ENCODE measurements at places on chromosomes 13 and 19.

DNA sequence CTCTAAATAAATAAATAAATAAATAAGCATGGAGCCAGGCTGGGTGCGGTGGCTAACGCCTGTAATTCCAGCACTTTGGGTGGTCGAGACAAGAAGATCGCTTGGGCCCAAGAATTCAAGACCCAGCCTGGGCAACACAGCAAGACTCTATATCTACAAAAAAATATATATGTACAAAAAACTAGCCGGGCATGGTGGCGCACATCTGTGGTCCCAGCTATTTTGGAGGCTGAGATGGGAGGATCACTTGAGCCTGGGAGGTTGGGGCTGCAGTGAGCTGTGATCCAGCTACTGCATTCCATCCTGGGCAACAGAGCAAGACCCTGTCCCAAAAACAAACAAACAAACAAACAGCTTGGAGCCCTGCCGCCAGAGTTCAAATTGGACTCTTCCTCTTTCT lies 2.7 kb downstream of the ACTMAP start:
- DNase-seq = no peak

DNA sequence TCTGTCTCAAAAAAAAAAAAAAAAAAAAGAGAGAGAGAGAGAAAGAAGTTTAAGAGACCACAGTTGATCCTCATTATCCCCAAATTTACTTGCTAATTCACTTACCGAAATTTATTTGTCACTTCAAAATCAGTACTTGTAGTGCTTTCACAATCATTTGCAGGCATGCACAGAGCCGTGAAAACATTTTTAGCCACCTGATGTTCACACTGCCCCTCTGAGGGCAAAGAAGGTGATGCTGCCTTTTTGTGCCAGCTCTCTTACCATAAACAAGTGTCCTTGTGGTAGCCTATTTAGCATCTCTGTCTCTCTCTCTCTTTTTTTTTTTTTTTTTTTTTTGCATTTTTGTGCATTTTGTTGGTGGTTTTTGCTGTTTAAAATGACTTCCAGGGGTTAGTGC lies 24.1 kb upstream of the CASP14 start:
- DNase-seq = no peak

GRCh38 chr13:104270731-104271130 lies 1204.5 kb upstream of the SLC10A2 start:
- no peak for DNase-seq

DNA sequence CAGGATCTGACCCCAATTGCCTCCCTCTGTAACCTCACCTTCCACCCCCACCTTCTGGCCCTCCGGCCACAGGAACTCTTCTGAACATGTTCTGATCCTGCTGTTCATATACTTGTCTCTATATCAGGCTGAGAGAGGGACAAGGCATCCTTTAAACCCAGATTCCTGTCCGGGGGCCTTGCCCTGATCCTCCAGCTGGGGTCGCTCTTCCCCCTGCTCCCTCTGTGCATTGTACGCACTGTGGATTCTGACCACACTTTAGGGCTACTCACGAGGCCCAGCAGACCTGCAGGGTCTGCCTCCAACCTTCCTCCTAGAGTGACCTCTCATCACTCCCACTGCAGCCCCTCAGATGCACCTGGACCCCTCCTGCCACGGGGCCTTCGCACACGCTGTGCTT lies 269.3 kb downstream of the UQCRFS1 start:
- DNase-seq = no peak

- no peak for DNase-seq
These were observed 294.6 kb upstream of the MIR17HG start for GRCh38 chr13:91052876-91053275.

DNA sequence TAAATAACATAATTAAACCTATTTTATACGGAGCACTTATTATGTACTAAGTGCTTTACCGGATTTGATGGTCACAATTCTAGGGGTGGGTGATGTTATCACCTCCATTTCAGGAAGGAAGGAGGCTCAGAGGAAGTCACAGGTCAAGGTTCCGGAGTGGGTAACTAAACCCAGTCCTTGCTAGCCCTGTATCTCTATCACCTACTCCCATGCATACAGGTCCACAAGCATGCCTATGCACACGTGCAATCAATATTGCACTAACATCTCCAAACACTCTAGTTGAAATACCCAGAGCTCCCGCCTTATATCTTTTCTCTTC lies 17.8 kb upstream of the FOSB start:
- no peak for DNase-seq

GRCh38 chr13:20550799-20551198 lies 16.2 kb upstream of the IFT88 start:
- DNase-seq = no peak

GRCh38 chr19:3538965-3539755 lies at the start of gene TEKTIP1:
Gene TEKTIP1 (plus strand): TSS chr19:3539174. CDS start chr19:3539178, 4 bp downstream.
- no peak for DNase-seq

GRCh38 chr19:35249146-35249847 lies 495 bp downstream of the LSR start:
- no peak for DNase-seq

DNA sequence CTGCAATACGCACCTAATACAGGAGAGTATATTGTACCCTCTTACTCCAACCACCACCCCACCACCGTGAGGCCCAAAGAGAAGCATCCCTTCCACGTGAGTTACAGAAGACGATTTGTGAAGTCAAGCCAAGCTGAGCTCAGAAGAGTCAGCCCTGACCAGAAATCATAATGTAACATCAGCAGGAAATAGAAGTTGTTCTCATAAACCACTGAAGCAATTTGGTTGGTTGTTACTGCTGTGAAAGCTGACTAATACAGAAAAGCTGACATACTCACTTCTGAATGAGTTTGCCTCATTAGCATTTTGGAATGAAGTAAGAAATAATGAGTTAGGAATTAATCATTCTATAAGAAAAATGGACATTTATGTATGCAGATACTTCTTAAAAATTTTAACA lies 749.4 kb upstream of the SLC10A2 start:
- no peak for DNase-seq

GRCh38 chr13:28140433-28141125 lies 2.2 kb downstream of the PAN3 start:
- DNase-seq = no peak

DNA sequence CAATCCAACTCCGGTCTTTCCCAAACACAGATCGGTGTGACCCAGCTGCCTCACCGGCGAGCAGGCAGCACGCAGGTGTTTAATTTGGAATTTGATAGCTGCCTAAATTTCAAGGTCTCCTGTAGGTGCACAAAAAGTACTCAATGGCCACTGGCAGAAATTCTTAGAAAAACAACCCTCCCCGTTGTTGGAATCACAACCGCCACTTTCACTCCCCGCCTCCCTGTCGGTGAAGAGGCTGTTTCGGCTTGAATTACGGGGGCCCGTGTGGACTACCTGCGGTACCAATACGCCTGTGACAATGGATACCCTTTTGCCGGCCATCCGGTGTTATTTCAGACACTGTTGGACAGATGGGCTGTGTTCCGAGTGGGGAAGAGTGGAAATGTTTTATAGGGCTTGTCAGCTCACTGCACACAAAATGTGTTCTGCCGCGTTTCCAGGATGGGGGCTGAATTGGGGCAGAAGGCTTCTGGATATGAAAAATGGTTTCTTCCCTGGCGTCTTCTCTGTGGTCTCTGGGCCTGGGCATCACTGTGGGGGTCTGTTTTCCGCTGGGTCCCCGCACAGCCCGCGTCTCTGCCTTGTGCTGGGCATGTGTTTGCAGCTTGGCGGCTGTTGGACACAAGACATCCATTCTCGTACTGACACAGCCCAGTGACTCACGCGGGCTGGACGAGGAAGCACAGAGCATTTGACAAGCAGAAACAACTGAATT lies 45.4 kb downstream of the ZIC5 start:
- no peak for DNase-seq

GRCh38 chr13:95357875-95358274 lies 56.6 kb upstream of the ABCC4 start:
- DNase-seq = no peak

DNA sequence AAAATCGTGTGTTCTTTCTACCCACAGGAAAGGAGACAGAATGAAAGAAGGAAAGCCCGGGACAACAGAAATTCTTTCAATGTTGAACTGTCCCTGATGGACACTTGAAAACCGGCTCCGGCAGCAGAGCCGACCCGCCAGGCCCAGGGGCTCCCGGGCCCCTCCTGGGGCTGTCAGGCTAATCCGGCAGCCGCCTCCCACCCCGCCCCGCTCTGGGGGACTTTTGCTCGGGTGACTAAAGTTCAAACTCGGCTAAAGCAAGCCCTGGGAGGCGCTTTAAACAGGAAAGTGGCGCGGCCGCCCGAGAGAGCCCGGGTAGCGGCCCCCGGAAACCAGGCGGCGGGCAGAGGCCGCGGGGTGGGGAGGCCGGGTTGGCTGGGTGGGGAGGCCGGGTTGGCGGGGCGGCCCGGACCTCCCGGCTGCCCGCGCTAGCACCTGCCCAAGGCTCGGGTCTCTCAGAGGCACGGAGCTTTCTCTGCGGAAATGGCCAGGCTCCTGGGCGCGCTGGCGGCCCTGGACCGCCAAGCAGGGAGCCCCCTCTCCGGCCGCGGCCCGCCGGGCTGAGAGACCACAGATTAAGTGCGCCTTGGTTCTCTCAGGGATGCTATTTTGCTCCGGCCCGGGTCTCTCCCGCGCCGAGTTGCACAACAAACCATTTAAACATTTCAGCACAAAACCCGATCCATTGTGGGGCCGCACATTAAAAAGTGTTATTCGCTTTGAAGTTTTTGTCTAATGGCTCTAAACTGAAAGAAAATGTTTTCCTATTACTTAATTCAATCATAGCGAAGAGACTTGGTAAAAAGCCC lies 2.6 kb upstream of the GSX1 start:
- no peak for DNase-seq

DNA sequence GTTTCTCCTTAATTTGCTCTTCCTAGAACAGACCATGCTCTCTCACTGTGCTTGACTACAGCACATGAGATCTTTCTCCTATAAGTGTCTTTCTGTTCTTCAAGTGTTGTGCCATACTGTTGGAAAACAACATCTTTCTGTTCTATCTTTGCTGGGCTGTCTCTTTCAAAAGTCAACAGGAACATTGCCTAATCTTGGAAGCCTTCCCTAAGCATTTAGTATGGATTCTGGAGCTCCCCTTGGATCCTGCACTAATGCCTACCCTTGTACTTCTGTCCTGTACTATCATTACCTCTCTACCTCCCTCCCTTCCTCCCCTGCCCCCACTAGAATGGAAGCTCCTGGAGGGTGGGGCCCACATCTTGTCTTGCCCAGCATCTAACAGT lies 26.8 kb downstream of the STARD13 start:
- DNase-seq = no peak

DNA sequence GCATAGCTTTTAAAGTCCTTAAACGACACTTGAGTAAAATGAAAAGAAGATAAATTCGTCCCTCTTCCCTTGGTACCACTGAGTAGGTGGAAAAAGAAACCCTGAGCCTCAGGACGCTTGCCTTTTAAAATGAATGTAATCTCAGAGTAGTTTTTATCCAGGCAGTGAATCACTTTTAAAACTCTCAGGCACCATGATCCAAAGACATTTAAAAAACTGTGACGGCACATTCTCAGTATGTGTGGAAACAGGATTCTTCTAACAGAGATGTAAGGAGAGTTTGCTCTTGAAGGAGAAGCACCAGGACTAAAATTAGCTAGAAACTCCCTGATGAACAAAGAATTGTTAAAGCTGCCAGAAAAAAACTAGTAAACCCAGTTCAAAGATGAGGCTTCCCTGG lies 105.7 kb upstream of the SLC15A1 start:
- DNase-seq = no peak

DNA sequence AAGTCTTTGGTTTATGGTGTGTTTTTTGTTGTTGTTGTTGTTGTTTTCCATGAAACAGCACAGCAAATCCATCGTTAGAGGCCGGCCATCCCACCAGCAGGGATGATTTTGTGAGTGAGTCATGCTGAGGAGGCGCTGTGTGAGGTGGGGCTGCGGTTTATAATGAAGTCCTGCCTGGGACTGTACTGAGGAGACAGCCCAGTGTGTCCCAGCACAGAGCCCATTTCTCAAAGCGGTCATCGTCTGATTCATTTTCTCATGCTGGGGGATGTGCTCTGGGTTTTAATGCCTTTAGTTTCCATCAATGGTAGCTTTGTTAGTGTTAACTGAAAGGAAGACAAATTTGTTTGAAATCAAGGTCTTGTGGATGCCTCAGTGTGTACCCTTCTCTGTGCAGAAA lies 129.3 kb upstream of the SERP2 start:
- DNase-seq = no peak

DNA sequence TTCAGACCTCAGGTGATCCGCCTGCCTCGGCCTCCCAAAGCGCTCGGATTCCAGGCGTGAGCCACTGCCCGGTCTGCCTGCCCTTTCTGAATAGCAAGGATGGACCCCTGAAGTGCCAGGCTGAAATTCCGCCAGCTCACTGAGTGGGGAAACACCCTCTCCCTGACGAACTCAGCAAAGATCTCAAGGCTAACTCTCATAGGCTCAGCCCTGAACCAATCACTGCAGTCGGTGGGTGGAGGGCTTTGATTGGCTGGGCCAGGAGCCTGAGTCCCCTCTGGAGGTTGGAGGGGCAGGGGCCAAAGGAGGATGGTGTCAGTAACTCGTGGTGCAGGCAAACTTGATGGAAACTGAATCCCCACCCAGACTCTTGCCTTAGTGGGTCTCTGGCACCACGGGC lies 11.2 kb upstream of the COMP start:
- DNase-seq = no peak

- DNase-seq = no peak
These were observed 22.7 kb upstream of the LRCH1 start for GRCh38 chr13:46530084-46530935.

DNA sequence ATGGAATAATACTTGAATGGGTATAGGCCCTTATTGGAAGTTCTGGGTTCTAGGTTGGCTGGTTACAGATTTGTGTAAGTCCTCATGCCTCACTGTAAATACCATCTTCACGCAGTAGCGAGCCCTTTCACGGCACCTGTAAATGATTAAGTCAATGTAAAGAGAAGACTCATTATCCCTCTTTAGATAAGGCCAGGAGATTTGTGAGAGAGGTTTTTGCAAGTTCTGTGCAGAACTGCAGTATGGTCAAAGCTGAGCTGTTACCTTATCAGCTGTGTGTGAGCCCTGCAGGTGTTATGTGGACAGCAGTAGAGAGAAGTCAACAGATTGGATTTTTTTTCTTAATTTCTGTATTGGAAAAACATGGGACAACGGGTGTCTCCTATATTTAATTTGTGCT lies 141.6 kb downstream of the SHISA2 start:
- no peak for DNase-seq

- DNase-seq = no peak
These were observed at the start of gene KISS1R for GRCh38 chr19:917323-918151. Gene KISS1R (plus strand): TSS chr19:917333. CDS start chr19:917503, 170 bp downstream.

DNA sequence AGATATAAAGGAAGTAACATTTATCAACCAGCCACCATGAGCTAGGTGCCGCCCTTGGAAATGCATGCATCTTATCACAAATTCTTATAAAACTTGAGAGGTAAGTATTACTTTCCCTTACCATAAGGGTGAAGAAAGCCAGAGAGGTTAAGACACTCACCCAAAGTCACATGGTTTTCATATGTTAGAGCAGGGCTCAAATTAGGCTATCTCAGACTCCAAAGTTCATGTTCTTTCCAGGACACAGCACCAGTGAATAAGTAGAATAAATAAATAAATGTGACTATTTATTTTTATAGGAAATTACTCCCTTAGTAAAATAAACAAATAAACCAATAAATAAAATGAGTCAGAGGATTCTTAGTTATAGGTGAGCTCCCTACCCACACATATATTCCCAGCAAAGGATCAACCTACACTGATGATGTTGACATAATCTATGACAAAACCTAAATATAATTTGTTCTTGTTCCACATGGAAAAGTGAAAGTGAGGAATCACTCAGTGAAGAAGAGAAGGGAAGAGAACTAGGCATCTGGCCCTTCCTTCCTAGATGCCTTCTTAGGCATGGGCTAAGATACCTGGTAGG lies 27.2 kb downstream of the SPRY2 start:
- DNase-seq = no peak
